ENCODE measurements at places on chromosomes 1 and 21. TPM values are rescaled to one million over a fixed set of nuclear protein-coding genes. Genes with fewer than 3 reads are reported as not detected.

RHD gene
- polyA plus RNA-seq = not detected

SLC1A7 gene
- not detected for polyA plus RNA-seq

LRRC39 gene
- 10.3 TPM for polyA plus RNA-seq

LCA5L gene
- polyA plus RNA-seq = 1.1 TPM

PLA2G2F gene
- polyA plus RNA-seq = not detected

INAVA gene
- 1.3 TPM for polyA plus RNA-seq

COL24A1 gene
- 1.1 TPM for polyA plus RNA-seq

PPOX gene
- 93.9 TPM for polyA plus RNA-seq

MYBPH gene
- polyA plus RNA-seq = not detected

C1orf232 gene
- polyA plus RNA-seq = not detected

LCE6A gene
- not detected for polyA plus RNA-seq

ABCB10 gene
- polyA plus RNA-seq = 31.4 TPM

Measured in neural cell (in vitro differentiated cells).